ENCODE measurements at places on chromosomes 12 and 14.
A peak's percentile ranks its signal among the peaks of the same experiment; 100 is the strongest.

GRCh38 chr12:12334367-12335040, 15.5 kb downstream of the MANSC1 start:
- DNase-seq: peak; percentile 77

DNA sequence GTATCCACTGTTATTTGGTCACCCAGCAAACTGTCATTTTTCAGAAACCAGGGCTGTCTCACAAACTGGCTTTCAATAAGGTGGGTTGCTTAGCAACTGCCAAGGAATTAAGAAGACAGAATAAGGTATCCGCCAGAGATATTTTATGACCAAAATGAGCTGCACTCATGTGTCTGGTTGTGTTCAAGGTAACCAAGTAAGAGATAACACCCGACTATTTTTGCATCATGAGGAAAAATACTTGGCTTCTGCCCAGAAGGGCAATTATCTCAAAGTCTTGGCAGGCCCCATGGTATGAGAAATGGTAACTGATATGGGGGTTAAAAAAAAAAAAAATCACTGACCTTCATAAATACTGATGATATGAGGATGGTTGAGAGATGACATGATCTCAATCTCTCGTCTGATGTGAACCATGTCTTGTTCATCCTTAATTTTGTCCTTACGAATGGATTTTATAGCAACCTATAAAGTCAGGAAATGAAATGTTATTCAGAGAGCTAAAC, 32.6 kb downstream of the NUAK1 start:
- DNase-seq: no peak

DNA sequence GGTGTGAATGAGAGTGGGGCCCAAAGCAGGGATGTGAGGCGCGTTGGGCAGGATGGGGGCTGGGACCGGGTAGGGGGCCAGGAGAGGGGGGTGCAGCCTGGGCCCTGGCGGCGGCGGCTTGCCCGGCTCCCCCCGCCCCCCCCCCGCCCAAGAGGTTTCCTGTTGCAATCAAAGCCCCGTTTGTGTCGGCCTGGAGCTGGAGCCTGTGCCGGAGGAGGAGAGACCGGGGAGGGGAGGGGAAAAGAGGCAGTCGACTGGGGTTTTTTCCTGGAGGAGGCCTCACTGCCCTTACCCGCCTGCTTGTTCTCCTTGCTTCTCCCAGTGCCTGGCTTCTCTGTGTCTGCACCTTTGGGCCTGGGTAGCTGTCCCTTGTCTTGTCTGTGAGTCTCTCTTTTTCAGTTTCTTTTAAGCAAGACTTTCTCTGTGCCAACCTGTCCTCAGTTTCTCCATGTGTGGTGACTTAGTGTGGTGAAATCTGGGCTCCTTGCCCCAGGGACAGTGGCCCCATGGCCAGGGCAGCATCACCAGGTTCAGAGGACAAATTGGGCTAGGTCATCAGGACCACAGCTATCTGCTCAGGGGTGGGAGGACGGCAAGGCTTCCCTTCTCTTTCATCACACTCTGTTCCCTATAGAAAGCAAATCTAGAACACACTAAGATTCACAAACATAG, 8.5 kb downstream of the RARG start:
- no peak for DNase-seq

GRCh38 chr12:67601126-67601525, 47.4 kb upstream of the DYRK2 start:
- DNase-seq: no peak

GRCh38 chr12:132866251-132866828, 21.1 kb downstream of the CHFR start:
- no peak for DNase-seq

GRCh38 chr14:95620659-95621059, 65.6 kb upstream of the TCL1B start:
- DNase-seq: no peak

- DNase-seq: peak; percentile 47
These were observed 134.2 kb downstream of the SMOC1 start for GRCh38 chr14:70013271-70013873.

DNA sequence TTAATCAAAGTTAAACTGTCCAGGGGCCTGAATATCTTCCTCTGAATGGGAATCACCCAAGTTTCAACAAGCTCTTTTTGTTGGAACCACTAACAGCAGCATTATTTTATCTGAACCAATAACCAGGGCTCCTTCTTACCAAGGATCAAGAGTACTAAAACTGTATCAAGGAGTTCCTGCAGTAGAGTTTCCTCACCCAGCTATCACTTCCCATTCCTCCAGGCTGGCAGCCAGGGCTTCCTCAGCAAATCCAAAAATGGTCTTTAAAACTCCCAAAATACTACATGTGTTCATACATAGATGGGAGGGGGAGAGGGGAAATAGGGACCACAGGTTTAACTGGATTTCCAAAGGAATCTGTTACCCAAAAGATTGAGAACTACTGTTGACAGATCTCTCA, 10.5 kb downstream of the FMNL3 start:
- DNase-seq: no peak

GRCh38 chr14:104277416-104278213, 139.2 kb downstream of the KIF26A start:
- DNase-seq: no peak

GRCh38 chr14:24574206-24574774, 1.8 kb downstream of the CTSG start:
- no peak for DNase-seq

- peak; percentile 83 for DNase-seq
These were observed 26.8 kb downstream of the APOBEC1 start for GRCh38 chr12:7638760-7639555.

DNA sequence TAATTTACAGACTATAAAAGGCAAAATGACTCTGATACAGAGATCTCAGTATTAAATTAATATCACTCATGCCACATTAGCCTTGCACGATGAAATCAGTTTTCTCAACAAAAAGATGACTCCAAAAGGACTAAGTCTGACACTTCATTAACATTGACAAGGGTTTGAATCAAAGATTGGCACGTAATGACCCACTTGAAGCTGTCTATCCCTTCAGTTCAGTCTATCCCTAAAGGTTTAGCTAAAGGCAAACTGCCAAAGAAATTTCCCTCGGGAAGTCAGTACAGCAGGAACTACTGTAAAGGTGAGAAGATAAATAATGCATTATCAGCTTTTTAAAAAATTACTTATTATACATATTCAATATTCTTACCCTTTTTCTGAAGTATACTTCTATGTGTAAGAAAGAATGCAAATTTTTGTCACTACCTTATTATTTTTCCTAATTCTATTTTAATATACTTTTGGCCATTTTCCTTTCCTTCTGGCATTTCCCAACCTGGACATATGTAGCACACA, 127.1 kb downstream of the NELL2 start:
- no peak for DNase-seq

GRCh38 chr14:99995700-99996356, 69.4 kb upstream of the EVL start:
- DNase-seq: peak; percentile 68

Measured in GM13977 (cell line).